ENCODE measurements at places on chromosomes 1 and 21.

DNA sequence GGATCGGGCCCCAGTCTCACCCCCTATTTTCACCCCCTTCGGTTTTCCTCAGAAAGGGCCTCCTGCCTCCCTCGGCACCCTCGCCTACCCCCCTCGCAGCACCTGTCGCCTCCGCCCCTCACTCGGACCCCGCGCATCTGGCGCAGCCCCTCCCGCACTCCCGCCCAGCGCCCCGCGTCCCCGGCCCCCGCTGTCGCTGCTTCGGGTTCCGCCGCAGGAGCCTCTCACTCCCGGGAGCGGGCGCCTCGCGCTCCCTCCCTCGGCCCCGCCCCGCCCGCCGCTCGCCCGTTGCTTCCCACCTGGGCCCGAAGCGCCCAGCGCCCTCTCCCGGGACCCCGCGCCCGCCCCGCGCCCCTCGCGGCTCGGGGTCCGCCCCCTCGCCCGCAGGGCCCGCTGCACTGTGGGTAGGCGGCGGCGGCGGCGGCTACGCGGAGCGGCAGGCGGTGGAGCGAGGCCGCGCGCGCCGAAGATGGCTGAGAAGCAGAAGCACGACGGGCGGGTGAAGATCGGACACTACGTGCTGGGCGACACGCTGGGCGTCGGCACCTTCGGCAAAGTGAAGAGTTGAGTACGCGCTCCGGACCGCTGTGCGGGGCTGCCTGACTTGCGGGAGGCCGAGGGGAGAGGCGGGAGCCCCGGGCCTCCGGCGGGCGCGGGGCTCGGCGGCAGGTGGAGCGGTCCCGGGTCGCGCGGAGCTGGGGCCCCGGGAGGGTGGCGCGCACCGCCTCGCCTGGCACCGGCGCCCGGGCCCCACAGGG, at the start of gene PRKAA2:
Gene PRKAA2 (plus strand): TSS at position 396 of the 758 bp plus-strand sequence. CDS start 74 bp downstream, at position 470.
- DNase-seq: peak; percentile 49

GRCh38 chr1:44947063-44947773, 39.2 kb downstream of the EIF2B3 start:
- DNase-seq: no peak

DNA sequence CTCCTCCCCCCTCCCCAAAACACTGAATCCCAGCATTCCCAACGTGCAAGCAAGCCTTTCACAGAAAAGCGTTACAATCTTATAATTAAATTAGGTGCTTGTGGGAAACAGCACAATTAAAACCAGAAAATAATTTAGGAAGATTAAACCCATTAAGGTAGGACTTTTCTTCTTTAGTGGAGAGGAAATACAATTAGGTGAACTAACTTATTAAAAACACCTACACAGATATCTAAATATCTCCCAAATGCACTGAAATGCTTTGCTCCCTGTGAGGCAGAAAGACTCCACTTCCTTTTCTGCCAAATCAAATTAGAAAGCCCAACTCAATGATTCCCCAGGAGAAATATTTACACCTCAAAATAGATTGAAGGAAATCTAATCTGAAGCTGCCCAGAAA, 60.9 kb upstream of the ETS2 start:
- no peak for DNase-seq

DNA sequence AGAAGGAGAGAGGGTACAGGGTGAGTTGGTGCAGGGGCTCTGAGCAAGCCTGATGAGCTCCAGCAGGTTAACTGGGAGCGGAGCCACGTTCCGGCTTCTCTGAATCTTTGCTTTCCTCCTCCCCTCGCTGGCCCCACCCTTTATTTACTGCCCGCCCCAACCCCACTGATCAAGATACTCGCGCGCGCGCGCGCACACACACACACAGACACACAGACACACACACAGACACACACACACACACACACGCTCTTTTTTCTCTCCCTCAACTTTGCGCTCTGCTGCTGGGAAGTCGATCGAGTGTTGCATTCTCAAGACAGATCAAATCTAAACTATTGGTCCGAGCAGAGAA, at the start of gene GRIK1:
Gene GRIK1 (minus strand): TSS at position 73 of the 352 bp plus-strand sequence.
- peak; percentile 23 for DNase-seq

DNA sequence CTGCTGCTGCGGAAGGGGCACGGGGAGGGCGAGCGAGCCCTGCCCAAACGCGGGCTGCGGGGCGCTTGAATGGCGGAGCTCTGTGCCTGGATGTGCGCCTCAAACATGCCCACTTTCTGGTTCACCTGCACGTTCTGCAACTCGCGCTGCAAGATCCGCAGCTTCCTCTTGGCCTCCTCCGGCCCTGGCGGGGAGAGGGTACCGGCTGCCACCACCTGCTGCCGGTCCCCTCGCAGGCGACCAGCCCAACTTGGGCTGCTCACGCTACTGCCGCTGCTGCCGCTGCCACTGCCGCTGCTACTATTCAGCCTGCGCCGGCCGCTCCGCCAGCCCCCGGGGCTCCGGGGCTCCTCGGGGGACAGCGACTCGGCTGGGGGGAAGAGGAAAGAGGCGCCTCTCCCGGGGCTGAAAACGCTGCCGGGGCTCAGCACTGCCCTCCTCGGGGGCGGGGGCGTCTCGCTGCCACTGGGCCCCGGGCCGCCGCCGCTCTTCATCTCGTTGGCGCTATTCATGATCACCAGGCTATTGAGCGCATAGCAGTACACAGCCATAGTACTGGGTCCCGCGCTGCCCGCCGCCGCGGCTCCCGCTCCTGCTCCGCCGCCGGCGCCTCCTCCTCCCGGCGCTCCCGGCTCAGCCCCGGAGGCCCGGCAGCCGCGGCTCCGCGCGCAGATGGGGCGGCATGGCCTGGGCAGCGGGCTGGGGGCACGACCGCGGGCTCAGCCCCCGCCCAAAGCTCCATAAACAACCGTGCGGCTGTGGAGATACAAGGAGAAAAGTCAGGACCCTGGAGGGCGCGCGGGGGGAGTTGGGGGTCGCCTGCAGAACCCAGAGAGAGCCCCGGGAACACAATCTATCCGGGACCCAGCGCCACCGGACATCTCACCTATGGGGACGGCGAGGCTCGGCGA, 1.9 kb downstream of the ITPKB start:
- peak; percentile 67 for DNase-seq

DNA sequence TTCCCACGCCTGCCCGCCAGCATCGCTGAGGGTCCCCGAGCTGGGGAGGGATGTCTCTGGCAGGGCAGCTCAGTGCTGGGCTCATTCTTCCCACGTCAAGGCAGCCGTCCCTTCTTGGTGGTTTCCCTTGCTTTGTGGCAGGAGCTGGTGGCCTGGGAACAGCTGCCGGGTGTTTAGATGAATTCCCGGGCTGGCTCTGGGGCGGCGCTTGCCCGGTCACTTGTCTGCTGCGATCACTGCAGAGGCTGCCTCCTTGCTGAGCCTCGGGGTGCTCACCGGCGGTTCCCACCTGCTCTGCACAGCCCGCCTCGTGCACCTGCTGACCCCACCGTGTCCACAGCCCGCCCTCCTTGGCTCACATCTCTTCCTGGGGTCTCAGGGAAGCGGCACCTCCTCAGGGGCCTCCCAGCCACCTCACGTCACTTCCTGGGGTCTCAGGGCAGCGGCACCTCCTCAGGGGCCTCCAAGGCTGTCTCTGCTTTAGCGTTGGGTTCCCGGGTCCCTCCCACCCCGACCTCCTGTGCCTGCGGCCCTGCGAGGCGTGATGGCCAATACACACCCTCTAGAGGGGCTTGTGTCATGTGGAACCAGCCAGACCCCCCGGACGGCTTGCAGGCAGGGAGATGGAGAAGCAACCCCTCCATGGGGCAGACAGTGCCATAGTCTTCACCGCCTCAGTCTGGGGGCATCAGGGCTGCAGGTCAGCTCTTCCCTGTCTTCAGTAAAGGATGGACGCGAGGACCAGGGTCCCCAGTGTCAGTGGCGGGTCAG, 13.5 kb downstream of the COL18A1 start:
- no peak for DNase-seq

- no peak for DNase-seq
These were observed 51.5 kb downstream of the CNST start for GRCh38 chr1:246617768-246618167.

DNA sequence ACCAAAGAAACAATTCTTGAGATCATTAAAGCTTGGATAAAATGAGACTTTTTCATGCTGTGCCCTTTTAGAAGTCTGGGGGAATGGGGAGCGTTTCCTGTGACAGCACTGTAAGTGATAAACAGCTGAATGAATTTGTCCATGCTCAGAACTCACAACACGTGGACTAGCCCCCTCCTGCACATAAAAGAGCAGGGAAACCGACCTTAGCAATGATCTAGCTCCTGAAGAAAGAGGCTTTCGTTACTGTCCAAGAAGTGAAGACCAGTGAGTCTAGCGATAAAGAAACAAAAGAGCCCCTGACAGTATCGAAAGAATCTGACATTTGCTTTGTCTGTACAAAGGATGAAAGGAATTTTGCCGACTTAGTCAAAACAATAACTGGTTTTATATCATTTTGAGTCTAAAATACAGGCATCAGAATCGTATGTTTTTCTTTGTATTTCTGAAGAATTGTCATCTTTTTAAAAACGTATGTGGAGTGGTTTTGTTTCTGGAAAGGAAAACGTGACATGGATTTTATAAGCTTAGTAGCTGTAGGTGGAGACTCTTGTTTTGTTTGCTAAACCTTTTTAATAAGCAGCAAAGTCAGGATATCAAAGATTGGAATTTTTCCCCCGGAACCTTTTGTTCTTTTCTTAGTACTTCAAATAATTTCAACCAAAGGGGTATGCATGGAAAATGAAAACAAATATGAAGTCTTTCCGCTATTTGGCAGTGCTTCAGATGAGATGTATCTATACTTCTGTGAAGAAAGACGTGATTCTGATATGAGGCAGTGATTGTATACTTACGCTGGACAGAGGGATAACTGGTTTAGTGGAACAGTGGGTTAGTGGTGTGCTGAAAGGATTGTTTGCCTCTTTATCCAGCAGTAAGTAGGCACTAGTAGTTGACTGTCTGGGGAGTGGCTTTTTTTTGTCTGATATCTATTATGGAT, 61.0 kb downstream of the MAST2 start:
- DNase-seq: no peak

GRCh38 chr1:45913731-45914501, 110.5 kb downstream of the MAST2 start:
- no peak for DNase-seq

DNA sequence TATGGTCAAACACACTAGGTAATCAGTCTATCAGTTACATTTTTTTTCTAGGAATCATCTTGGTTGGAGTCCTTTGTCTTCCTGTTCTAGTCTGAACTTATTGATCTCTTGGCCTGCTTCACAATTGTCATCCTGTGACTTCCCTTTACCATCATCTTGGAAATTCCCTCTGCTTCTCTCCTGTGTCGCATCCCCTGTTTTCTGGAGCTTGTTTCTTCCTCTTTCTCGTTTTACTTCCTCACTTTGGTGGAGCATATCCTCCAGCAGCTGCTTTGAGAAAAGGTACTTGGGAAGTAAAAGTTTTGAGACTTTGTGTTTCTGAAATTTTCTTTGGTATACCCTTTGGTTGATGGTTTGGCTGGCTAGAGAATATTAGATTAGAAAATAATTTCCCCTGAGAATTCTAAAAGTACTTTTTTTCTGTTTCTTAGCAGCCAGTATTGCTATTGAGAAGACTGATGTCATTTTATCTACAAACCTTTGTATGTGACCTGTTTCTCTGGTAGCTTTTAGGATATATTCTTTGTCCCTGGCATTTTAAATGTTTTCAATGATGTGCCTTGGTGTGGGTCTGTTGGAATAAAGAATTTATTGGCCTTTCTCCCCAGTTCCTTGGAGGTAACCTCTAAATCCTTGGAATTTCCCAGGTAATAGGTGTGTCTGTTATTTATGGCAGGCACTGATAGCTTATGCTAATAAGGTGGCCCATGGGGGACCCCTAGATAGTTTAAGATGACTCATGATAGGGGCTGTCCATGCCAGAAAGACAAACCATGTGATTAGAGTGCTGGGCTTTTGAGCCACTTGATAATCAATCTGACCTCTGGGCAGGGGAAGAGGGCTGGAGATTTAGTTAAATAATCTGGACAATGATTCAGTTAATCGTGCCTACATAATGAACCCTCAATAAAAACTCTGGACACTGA, 6.1 kb upstream of the MYCL start:
- DNase-seq: no peak

GRCh38 chr1:29264773-29265389, 28.6 kb downstream of the PTPRU start:
- no peak for DNase-seq

DNA sequence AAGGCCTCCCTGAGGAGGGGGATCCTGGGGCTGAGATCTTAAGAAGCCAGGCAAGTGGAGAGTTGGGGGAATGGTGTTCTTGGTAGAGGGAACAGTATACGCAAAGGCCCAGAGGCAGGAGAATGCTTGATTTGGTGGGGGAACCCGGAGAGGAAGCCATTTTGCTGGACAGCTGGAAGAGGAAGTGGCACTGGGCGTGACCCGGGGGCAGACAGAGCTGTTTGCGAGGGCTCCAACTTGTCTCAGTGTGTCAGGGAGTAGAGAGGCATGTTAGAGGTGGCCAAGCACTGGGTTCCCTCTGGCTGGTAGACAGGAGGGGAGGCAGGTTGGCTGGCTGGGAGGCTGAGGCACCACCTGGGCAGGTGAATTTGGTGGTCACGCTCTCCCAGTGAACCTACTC, 96.3 kb upstream of the ACTL8 start:
- no peak for DNase-seq

DNA sequence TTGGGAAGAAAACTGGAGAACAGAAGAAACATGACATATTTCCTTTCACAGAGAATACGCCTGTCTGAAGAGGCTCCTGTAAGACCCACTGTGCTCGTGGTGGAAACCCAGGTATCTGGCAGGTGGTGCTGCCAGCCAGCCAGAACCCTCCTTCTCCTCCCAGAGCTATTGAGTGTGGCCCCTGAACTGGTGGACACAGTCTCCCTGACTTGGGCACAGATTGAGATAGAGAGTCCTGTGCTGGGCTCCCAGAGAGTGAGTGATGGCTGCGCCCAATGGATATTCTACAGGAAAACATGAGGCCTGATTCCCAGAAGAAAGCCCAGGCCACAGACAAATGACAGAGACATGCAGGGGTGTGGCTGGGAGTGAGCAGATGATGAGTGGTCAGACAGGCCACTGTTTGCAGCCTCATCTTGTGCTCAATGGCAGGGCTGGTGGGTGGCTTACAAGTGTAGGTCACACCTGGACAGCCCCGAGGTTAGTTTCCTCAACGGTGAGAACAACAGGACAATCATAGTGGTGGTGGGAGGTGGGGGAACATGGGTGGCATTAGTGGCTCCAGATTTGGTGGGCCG, 127.9 kb downstream of the PTPRU start:
- no peak for DNase-seq

- DNase-seq: no peak
These were observed 605.7 kb downstream of the NUF2 start for GRCh38 chr1:163927493-163927892.

GRCh38 chr1:233166896-233167295, 128.6 kb downstream of the PCNX2 start:
- DNase-seq: no peak

- no peak for DNase-seq
These were observed 26.2 kb upstream of the ZBTB21 start for GRCh38 chr21:42036313-42036712.

DNA sequence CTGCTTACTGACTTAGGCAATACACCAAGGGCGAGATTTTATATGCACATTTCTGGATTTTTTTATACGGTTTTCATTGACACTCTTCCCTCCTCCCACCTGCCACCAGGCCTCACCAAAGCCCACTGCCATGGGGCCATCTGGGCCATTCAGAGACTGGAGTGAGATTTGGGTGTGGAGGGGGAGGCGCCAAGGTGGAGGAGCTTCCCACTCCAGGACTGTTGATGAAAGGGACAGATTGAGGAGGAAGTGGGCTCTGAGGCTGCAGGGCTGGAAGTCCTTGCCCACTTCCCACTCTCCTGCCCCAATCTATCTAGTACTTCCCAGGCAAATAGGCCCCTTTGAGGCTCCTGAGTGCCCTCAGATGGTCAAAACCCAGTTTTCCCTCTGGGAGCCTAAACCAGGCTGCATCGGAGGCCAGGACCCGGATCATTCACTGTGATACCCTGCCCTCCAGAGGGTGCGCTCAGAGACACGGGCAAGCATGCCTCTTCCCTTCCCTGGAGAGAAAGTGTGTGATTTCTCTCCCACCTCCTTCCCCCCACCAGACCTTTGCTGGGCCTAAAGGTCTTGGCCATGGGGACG, 57.9 kb downstream of the LACTBL1 start:
- DNase-seq: peak; percentile 42

Measured in mesendoderm (in vitro differentiated cells).